Activated CD4-positive, alpha-beta T cell treated with anti-CD3 and anti-CD28 coated beads, Interleukin-2, amount 10 ng/mL, durations not matched to agents 24 days and 14 days (primary cell): ENCODE measurements at places on chromosomes 7 and 10. TPM values are rescaled to one million over a fixed set of nuclear protein-coding genes. Genes with fewer than 3 reads are reported as not detected.

VSTM4 gene
- 0.50 and 0.63 TPM in 2 replicates for total RNA-seq

PTN gene
- total RNA-seq: not detected in 2 replicates

LRGUK gene
- total RNA-seq: 0.12 and 0.16 TPM in 2 replicates

ACSM6 gene
- total RNA-seq: not detected in 2 replicates

ZNF467 gene
- 0.21 TPM in 1 of 2 replicates, not detected in the other for total RNA-seq

PIK3AP1 gene
- 9.6 and 11.7 TPM in 2 replicates for total RNA-seq

DNA sequence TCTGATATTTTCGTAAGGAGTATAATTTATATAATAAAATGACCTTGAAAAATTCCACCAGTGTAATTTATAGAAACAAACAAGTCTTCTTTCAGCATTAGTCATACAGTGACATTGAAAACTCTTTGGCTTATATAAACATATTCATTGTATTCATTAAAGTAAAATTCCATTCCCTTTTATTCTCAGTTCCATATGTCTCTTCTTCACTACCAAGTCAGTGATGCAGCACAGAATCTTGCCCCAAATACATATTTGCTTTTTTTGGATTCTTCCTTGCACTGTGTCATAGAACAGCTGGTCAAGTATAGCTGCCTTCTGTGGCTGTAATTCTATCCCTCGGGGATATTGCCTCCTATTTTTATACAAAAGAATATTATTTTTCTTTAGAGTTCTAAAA is 884.5 kb upstream of the POT1 start:
- H3K36me3 ChIP-seq: no peaks in the 10 kb centered on the region
- no peak overlapping the region for H3K4me3 ChIP-seq
- DNase-seq: no peak

GRCh38 chr10:78413076-78414055 is 379.7 kb downstream of the RPS24 start:
- no peaks in the 10 kb centered on the region for H3K27me3 ChIP-seq
- H3K4me3 ChIP-seq: no peak overlapping the region
- H3K27ac ChIP-seq: no peak overlapping the region
- no peaks in the 10 kb centered on the region for H3K36me3 ChIP-seq
- H3K4me1 ChIP-seq: no peaks in the 10 kb centered on the region
- DNase-seq: no peak

DNA sequence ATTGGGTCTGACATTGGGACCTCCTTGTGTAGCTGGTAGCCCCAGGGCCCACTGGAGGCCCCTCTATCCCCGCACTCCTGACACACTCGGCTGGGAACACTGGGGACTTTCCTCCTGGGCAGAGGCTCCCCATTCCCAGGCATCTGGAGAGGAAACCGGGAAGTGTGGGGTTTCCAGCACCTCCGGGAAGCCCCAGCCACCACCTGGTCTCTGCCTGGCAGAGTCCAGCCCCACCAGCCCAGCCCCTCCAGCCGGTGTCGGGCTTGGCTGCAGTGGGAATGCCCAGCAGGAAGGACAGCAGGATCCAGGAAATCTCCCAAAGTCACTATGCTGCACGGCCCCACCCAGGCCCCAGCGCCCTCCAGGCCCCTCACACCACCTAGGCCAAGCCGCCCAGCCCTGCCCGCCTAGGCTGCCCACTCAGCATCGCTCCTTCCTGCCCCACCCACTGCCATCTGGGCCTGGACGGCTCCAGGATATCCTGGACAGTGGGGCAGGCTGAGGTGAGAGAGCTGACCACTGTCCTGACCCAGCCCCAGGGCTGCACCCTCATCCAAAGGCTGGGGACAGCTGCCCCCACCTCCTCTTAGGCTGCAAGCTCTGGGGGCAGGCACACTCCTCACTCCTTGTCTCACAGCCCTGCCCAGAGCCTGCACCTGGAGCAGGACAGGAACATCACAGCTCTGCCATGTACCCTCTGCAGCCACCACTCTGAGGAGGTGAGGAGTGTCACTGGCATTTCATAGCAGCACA is 11.8 kb downstream of the RASGEF1A start:
- no peak overlapping the region for H3K27ac ChIP-seq
- no peak for DNase-seq
- peaks cover 3% of the 10 kb centered on the region for H3K27me3 ChIP-seq
- H3K36me3 ChIP-seq: no peaks in the 10 kb centered on the region
- H3K4me3 ChIP-seq: no peak overlapping the region

- no peaks in the 10 kb centered on the region for H3K27me3 ChIP-seq
- no peaks in the 10 kb centered on the region for H3K36me3 ChIP-seq
- no peak overlapping the region for H3K27ac ChIP-seq
Measured at GRCh38 chr10:76429368-76430060, 998.1 kb downstream of the LRMDA start.

DNA sequence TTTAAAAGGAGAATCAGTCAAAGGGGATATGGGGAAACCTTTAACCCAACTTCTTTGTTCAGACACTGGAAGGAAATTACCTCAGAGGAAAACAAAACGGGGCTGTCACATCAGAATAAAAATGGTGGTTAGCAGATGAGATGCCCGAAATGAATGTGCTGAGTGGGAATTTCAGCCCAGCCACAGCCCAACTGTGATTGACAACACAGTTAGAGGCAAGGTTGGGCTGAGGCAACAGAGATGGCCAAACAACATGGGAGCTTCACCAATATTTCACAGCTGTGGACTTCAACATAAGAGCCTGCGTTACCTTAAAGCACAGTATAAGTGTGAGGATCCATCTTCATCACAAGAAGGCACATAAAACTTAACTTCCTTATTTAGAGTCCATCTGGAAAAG is 133.5 kb upstream of the PTPRZ1 start:
- H3K4me1 ChIP-seq: no peaks in the 10 kb centered on the region
- no peak overlapping the region for H3K4me3 ChIP-seq
- DNase-seq: no peak
- no peak overlapping the region for H3K27ac ChIP-seq
- H3K36me3 ChIP-seq: no peaks in the 10 kb centered on the region

- no peak for DNase-seq
- H3K36me3 ChIP-seq: no peaks in the 10 kb centered on the region
- H3K4me3 ChIP-seq: no peak overlapping the region
- H3K27me3 ChIP-seq: peaks cover 2% of the 10 kb centered on the region
Measured at GRCh38 chr7:155422599-155423336, 35.2 kb upstream of the EN2 start.

DNA sequence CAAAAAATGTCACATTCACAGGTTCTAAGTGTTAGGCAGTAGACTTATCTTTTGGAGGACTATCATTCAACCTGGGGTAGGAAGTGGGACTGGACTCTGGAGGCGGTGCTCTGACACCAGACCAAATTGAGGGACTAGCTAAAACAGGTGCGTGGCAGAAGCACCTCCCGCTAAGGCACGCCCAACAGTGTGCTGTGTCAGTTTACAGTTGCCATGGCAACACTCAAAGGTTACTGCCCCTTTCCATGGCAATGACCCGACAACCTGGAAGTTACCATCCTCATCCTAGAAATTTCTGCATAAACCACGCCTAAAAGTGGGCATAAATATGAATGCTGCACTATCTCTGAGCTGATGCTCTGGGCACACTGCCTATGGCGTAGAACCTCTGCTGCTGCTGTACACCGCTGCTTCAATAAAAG is 14.0 kb upstream of the BLNK start:
- no peaks in the 10 kb centered on the region for H3K27me3 ChIP-seq
- no peaks in the 10 kb centered on the region for H3K36me3 ChIP-seq

- H3K4me3 ChIP-seq: no peak overlapping the region
- H3K36me3 ChIP-seq: no peaks in the 10 kb centered on the region
- DNase-seq: no peak
- H3K4me1 ChIP-seq: no peaks in the 10 kb centered on the region
- no peak overlapping the region for H3K27ac ChIP-seq
Measured at GRCh38 chr10:18409599-18410397, 241.6 kb downstream of the NSUN6 start.

DNA sequence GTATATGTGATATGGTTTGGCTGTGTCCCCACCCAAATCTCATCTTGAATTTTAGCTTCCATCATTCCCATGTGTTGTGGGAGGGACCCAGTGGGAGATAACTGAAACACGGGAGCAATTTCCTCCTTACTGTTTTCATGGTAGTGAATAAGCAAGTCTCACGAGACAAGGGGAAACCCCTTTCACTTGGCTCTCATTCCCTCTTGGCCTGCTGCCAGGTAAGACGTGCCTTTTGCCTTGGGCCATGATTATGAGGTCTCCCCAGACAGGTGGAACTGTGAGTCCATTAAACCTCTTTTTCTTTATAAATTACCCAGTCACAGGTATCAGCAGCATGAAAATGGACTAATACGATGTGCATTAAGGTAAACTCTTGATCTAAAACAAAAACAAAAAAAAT is 357.1 kb upstream of the AOAH start:
- no peak overlapping the region for H3K27ac ChIP-seq
- DNase-seq: no peak
- H3K4me3 ChIP-seq: no peak overlapping the region

GRCh38 chr7:151336027-151336708 is 5.4 kb upstream of the NUB1 start:
- H3K27me3 ChIP-seq: no peaks in the 10 kb centered on the region
- no peak for DNase-seq
- H3K4me1 ChIP-seq: peaks cover 13% of the 10 kb centered on the region
- H3K4me3 ChIP-seq: no peak overlapping the region

DNA sequence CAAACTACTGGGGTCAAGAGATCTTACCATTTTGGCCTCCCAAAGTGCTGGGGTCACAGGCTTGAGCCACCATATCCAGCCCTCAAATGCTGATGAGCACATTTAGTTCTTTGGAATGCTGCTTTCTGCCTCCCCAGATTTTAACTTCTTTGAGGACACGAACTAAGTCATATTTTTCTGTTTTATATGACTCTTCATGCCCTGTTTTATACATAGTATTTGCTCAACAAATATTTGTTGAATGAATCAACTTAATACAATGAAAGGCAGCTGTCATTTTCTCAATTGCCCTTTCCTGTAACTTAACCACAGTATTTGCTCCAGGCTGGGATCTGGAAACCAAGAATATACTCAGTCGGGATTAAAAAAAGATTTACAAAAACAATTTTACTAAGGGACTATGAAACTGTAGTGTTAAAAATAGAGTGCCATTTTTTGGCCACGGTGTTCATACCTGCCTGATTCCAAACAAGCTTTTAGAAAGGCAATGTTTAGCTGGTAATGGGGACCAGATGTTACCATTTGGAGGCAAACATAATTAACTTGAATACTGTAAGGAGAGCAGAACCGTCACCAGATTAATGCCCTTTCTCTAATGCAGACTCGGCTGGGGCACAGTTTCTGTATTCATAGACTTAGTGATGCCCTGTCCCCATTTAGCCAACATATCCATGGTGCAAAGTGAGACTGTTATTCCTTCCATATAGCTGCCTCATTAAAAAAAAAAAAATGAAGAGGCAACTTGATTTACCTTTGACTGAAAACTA is 117.6 kb downstream of the NRP1 start:
- no peak for DNase-seq
- peaks cover 4% of the 10 kb centered on the region for H3K36me3 ChIP-seq
- no peak overlapping the region for H3K4me3 ChIP-seq
- H3K4me1 ChIP-seq: peaks cover 12% of the 10 kb centered on the region

DNA sequence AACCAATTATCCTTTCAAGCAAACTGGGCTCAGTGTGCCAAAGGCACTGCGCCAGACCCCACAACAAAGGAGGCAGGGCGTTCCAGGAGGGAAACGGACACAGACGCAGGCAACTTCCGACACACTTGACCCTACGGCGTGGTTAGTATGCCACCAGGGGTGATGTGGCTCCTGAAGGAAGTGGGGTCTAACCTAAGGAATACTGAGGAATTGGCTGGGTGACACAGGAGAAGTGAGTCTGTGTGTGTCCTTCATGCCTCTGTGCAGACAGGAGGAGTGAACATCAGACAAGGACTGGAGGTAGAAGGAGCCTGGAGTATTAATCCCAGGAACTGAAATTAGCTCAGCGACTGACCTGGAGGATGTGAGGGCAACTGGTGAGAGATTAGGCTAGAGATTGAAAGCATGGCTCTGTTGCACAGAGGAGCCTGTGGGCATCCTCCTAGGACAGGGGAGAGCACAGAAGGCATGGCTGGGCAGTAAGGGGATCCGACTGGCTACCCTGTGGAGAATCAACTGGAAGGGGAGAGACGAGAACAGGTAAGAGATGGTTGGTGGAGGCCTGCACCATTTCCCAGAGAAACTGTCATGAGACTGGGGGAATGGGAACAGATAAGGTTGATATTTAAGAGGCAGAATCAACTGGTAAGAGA is 27.8 kb downstream of the GSDME start:
- no peak overlapping the region for H3K27ac ChIP-seq
- no peak overlapping the region for H3K4me3 ChIP-seq
- peaks cover 2% of the 10 kb centered on the region for H3K27me3 ChIP-seq
- peaks cover 35% of the 10 kb centered on the region for H3K4me1 ChIP-seq

GRCh38 chr10:103681617-103682399 is 173.6 kb downstream of the SH3PXD2A start:
- no peaks in the 10 kb centered on the region for H3K27me3 ChIP-seq
- peaks cover 18% of the 10 kb centered on the region for H3K4me1 ChIP-seq
- DNase-seq: no peak
- H3K4me3 ChIP-seq: no peak overlapping the region
- H3K36me3 ChIP-seq: peaks cover 1% of the 10 kb centered on the region

DNA sequence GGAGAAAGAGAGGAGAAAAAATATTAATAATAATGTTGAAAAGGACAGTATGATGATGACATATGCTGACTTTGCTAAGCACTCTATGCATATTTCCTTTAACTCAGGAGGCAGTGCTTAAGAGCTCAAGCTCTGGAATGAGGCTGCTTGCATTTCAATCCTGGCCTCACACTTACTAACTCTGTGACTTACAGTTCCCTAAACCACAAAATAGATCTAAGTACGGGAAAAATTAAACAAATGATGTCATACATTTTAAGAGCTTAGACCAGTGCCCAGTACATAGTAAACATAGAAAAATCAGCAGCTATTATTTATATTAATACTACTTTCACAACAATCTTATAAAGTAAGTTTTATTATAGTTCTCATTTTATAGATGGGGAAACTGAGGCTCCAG is 61.3 kb downstream of the GFRA1 start:
- H3K4me1 ChIP-seq: no peaks in the 10 kb centered on the region
- no peaks in the 10 kb centered on the region for H3K36me3 ChIP-seq
- DNase-seq: no peak
- no peak overlapping the region for H3K27ac ChIP-seq
- no peaks in the 10 kb centered on the region for H3K27me3 ChIP-seq
- H3K4me3 ChIP-seq: no peak overlapping the region

DNA sequence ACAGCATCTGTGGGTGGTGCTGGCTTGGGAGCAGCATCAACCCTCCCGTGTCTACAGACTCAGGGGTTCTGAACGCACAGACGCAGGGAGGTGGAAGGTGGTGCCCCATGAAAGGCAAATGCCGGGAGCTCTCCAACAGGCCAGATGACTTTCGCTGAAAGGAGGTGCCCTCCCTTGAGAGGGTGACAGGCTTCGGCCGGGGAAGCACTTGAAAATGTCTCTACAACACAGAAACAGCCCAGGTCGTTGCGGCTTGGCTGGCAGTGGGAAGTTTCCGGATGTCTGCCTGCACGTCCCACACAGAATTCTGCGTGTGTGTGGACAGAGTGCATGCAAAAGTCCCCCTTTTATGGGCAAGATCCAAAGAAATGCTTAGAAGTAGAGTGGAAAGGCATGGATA is 239.6 kb downstream of the SKAP2 start:
- no peaks in the 10 kb centered on the region for H3K36me3 ChIP-seq
- peaks cover 8% of the 10 kb centered on the region for H3K27me3 ChIP-seq
- no peak overlapping the region for H3K4me3 ChIP-seq
- no peak for DNase-seq
